Right ventricle myocardium inferior (tissue), 1 donor: ENCODE measurements at places on chromosomes 6 and 20. TPM values are rescaled to one million over a fixed set of nuclear protein-coding genes. Genes with fewer than 3 reads are reported as not detected.

DNA sequence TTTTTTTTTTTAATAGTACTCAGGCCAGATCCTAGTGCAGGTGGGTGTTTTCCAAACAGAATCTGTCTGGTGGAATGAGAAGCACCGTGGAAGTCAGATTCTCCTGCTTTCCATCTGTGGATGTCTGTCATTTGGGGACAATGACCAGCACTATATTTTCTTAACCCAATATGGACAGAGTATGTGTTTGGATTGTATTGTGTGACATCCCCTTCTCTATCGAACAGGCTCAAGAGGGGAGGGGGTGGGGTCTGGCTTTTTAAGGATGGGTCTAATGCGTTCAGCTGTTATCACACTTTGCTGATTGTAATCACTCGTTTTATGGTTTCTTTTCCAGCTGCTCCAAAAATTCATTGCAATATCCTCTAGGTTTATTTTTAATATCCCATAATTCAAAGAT is 197.5 kb upstream of the CEP162 start:
- no peak for DNase-seq

DNA sequence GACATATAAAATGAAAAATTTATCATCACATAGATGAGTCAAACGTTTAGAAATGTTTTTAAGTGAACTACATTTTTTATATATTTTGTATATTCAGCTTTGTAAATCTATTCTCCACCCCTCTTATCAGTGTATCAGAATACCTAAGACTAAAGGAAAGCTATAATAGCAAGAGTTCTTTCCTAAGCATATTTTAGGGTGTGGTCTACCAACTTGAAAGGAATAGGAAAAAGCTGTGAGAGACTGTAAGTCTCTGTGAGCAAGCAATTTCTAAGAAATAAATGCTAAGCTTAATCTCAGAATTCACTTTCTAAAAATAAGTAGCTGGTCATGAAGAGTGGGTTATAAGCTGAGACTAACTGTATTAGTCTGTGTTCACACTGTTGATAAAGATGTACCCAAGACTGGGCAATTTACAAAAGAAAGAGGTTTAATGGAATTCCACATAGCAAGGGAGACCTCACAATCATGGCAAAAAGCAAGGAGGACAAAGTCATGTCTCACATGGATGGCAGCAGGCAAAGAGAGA is 175.4 kb upstream of the PREP start:
- DNase-seq = no peak

DNA sequence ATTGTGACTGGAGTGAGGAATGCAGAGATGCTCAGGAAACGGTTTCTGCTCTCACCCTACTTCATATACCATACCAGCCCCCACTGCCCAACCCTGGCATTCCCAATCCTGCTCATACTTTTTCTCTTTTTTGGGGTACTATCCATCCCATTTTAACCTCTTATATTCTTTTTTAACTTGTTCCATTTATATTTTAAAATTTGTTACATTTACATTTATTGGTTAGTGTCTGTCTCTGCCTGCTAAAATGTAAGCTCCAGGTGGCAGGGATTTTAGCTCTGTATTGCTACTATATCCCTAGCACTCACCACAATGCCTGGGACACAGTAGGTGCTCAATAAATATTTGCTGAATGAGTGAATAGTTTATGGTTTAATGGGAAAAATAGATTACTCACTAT is 8.1 kb downstream of the FERMT1 start:
- DNase-seq = no peak

DNA sequence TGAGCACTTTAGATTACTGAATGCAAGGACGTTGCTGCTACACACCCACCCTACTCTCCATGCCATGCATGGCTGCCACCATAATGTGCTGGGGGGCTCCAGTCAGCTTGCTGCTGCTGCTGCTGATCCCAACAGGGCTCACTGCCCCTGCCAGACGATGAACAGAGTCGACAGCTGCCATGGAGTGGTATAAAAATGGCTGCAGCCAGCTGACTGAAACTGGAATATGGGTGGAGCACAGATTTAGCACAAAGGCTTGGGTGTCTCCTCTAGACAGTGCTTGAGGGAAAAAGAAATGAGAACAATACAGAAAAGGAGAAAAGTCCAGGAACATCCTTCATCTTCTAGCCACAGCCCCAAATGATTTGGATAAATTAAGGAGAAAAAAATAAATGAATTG is 150.7 kb downstream of the PDSS2 start:
- DNase-seq = no peak

DNA sequence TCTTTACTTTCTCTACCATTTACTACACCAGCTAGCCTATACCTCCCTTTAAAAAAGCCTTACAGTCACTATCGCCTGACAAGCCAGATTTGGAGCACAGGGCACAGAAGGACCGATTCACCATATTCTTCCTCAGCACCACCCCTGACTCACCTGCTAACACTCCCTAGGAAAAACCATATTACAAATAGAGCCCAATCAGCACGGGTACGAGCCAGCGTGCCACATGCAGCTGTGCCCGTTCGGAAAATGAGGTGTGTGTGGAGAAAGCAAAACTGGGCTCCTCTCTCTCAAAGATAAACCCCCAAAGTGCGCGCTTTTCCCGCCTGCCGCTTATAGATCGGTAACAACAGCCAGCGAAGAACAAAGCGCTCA is 1.2 kb downstream of the SYNCRIP start:
- DNase-seq = peak; percentile 66

GRCh38 chr6:36491378-36491965 is 48.7 kb downstream of the KCTD20 start:
- no peak for DNase-seq

- no peak for DNase-seq
Observed at GRCh38 chr20:10557685-10558084, 116.1 kb downstream of the JAG1 start.

GRCh38 chr6:40377173-40377806 is 209.9 kb downstream of the LRFN2 start:
- no peak for DNase-seq

GRCh38 chr6:139920027-139920775 is 545.8 kb upstream of the CITED2 start:
- no peak for DNase-seq

- DNase-seq = no peak
Observed at GRCh38 chr6:16659466-16660156, 101.6 kb downstream of the ATXN1 start.

DNA sequence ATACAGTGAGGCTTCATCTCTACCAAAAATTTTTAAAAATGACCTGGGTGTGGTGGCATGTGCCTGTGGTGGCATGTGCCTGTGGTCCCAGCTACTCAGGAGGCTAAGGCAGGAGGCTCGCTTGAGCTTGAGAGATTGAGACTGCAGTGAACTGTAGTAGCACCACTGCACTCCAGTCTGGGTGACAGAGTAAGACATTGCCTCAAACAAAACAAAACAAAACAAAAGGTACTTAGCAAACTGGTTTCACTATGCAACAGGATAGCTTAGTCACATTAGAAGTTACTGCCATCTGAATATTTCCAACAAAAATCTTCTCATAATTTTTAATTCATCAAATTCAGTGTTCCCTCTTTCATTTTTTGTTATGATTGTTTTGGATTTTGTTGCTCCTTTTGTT is 137.9 kb downstream of the QRSL1 start:
- DNase-seq = no peak

- no peak for DNase-seq
Observed at GRCh38 chr6:150647051-150647450, 47.4 kb downstream of the PLEKHG1 start.

GRCh38 chr6:163504984-163505640 is 90.6 kb downstream of the QKI start:
- no peak for DNase-seq

DNA sequence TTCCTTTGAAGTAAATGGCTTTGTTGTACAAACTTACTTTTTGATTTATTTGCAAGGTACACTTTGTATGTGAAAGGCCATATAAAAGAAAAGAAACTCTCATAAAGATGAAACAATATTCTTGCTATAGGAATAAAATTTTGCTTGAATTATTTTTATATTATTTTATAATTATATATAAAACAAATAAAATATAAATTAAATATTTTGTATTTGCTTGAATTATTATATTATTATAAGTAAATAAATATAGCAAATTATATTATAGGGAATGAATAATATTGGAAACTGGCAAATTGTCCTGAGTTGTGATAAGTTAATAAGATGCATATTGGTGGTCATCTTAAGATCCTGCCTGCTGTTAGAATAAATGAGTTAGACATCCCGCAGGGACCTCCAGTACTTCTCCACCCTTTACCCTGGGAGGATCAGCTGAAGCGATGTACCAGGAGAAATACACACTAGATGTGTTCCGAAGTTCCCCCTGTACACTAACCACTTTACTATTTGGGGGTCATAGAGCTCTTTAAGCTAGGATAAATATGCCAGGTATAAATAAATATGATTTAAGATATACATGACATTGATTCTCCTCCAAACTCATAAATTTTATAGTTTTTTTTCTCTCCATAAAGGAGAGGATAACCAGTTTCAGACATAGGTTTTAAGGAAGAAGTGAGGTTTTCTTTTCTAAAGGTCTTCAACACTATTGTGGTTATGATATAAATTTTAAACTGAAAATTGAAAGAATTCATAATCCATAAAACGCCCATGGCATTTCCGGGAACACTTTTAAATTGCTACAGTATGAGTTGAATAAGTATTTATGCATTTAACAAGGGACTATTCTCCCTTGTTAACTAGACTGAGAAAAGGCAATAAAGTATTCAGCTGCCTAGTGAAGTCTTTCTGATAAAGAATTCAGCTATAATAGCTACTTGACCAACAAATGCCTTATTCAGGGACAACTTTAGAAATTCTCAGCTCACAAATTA is 486.3 kb upstream of the MARCKS start:
- no peak for DNase-seq

DNA sequence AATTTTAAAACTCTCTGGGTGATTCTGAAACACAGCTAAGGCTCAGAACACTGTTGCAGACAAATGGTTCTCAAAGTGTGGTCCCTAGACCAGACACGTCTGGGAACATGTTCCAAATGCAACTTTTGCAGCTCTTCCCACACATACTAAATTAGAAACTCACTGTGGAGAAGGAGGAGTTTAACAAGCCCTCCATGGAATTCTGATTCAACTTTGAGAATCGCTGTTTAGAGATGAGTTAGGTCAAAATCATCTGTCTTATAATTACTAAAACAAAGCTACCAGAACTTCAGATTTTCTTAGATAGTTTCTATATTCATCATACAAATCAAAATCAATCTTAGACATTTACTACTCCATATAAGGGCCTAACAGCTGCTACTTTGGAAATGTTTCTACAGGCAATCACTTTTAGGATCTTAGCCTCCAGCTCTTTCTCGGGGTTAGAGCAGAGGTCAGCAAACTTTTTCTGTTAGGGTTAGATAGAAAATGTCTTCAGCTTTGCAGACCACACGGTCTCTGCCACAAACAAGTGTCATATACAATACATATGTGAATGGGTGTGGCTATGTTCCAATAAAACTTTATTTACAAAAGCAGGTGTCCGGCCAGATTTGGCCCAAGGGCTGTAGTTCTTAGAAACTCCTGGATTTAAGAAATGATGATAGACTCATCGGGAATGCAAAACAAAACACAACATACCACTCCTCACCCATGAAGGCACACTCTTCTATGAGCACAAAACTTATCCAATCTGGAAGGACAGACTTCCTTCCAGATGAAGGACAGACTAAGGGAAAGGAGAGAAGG is 50.0 kb upstream of the ARHGAP18 start:
- DNase-seq = no peak

DNA sequence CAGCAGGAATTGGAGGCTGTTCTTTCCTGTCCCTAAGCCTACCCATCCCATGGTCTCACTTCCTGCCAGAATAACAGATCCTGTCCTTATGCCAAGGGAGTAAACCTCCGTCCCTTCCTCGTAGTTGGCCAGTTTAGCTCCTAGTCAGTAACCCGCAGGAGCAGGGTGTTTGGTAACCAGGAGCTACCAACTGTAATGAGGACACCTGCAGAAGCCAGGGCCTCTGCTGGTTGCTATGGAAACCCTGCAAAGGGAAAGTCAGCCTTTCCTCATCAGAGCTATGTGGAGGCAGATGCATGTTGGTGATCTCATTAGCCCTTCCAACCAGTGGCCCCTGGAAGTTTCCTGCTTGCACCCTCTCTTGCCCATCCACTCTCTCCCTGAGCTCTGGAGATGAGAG is 368.2 kb upstream of the SULF2 start:
- no peak for DNase-seq

The DSP gene
- 305 TPM for total RNA-seq

The SRMS gene
- total RNA-seq = not detected

The SLC35D3 gene
- not detected for total RNA-seq

The FAM209B gene
- total RNA-seq = not detected

The SYCP2L gene
- total RNA-seq = 0.92 TPM

The SYNDIG1 gene
- 15.8 TPM for total RNA-seq

The ANKRD6 gene
- total RNA-seq = 17.0 TPM
